Activated CD4-positive, alpha-beta memory T cell treated with anti-CD3 and anti-CD28 coated beads for 36 hours (primary cell): ENCODE measurements at places on chromosomes 1 and 21. TPM values are rescaled to one million over a fixed set of nuclear protein-coding genes. Genes with fewer than 3 reads are reported as not detected.
A peak's percentile ranks its signal among the peaks of the same experiment; 100 is the strongest.

DNA sequence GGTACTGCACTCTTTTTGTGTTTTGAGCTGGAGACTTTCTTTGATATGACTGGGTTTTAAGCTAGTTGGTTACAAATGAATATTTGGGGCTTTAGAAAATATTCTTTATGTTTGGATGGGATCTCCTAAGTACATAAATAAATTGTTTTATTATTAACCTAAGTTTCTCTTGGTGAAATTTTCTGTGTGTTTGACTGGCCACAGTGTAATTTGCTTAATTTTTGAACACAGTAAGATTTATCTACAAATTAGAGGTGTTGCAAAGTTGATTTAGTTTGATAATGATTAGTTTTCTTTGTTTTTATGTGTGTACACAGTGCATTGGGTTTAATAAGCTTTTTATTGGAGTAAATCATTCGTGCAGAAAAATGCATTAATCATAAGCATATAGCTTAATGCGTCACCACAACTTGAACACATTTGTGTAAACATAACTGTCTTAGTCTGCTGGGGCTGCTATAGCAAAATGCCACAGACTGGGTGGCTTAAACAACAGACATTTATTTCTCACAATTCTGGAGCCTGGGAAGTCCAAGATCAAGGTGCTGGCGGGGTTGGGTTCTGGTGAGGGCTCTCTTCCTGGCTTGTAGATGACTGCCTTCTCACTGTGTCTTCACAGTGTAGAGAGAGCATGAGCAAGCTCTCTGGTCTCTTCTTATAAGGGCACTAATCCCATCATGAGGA is 17.4 kb upstream of the SLC6A9 start:
- DNase-seq, result no peak

DNA sequence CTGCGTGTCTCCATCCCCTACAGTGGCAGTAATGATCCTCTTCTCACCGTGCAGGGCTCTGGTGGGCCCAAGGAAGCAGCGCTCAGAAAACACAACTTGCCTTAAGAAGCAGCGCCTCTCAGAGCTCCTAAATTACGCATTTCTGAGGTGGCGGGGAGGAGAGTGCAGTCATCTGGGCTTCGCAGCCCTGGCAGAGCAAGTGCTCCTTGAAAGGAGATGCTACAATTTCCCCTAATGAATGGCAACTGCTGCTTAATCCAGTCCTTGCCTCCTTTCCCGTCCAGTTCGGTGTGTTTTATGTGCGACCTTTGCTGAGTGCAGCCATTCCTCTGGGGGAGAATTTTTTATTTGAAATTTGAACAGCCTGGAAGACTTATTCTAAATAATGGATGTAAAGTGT is 287.3 kb downstream of the PTPRU start:
- no peak for DNase-seq

GRCh38 chr1:108051631-108052377 is 86.8 kb upstream of the VAV3 start:
- DNase-seq, result no peak

GRCh38 chr1:235277709-235278108 is 50.3 kb downstream of the ARID4B start:
- no peak for DNase-seq

- DNase-seq, result no peak
These were observed 11.5 kb downstream of the TRIM46 start for GRCh38 chr1:155184835-155185782.

DNA sequence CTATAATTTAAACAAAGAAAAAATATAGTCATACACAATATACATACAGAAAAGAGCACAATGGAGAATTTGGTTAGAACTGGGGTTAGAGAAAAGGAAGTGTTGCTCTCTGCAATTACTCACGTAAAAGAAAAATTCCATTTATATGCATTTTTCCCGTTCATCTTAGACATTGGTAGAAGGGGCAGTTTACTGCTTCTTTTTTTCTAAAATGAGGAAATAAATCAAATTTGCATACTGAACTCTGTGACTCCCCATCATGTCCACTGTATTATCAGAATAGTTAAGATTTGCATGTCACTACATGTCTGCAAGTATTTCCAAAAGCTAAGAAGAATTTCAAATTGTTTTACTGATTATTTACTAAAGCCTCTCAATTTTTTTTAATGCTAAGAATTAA is 44.1 kb upstream of the C1orf105 start:
- no peak for DNase-seq

DNA sequence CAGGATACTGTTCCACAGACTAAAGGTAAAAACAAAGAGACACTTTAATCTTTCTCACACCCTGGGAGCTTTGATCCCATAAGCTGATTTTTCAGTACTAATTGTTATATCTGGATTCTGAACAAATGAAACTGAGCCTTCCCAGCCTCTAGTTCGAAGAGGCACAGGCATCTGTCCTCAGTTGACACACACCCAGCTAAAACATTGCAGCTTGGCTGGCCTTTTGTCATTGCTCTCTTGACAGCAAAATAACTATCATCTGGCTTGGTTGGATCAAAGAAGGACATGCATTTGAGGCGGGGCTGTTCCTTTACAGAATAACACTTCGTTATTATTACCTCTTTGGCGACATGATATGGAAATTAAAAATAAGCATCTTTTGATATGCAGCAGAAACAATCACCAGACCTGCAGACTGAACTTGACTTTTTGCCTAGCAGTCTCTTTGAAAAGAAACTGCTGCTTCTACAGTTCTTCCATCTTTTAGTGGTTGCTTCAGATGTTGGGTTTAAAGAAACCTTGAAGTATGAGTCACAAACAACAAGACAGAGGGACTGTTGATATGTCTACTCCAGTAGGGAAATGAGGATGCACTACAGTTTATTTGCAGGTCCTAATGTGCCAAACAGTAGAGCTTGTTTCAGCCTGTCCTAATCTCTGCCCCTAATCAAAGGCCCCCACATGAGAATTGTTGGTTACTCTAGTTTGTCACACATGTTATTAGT is 166.5 kb downstream of the TPR start:
- DNase-seq, result no peak

GRCh38 chr1:244435562-244436205 is 16.0 kb downstream of the ADSS2 start:
- DNase-seq, result peak; percentile 53

DNA sequence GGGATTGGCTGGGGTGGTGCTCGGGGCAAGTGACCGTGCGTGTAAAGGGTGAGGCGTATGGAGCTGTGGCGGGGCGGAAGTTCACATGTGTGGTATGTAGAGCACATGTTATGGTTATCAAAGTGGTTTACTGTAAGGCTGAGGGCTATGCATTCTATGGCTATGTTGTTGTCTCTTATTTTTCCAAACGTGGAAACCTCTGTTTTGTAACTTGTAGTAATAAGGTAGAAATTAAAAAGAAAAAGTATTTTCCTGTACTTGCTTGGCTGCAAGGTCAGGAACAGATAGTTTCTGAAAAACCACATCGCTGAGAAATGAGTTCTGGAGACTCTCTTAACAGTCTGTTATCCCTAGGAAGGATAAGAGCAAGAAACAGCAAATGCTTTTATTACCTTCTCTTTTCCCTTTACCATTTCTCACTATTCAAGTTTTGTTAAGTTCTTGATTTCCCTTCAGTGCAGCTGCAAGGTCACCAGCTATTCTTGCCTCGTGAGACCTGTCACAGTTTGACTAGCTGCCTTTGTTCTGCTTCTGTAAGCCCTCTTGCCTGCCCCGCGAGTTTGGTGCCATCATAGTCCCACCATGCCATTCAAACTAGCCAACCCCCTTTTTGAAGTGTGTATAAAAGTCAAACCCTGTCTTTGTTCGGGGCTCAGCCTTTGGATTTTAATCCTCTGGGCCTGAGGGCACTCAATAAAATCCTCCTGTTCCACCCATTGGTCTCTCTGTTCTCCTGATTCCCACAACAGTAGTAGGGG is 9.5 kb downstream of the RNU1-2 start:
- DNase-seq, result peak; percentile 58

The FOXD3 gene
- total RNA-seq, result not detected

The SAMD13 gene
- total RNA-seq, result 0.48 TPM

The IFI44 gene
- 56.1 TPM for total RNA-seq

The CRYAA gene
- not detected for total RNA-seq
